ENCODE measurements at places on chromosomes 4 and X.

DNA sequence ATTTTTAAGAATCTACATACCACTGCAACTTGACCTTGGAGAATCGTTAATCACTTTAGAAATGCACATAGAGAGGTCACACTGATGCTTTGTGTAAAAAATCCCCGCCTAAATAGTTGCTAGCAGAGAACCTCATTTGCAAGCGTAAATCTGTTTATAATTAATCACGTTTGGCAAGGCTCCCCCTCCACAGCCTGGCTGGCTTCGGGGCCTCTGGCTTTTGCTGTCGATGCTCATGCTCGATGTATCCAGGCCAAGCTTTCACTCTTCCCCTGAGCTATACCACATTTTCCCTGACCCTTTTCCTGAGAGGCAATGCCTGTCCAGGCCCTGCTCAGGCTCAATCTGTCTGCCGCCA, 23.4 kb downstream of the CYTL1 start:
- no peak for DNase-seq

GRCh38 chr4:151744614-151745013, 16.2 kb downstream of the GATB start:
- no peak for DNase-seq

GRCh38 chr4:183905593-183906488, 734 bp downstream of the STOX2 start:
- no peak for DNase-seq

GRCh38 chrX:7059859-7060258, 87.7 kb upstream of the STS start:
- DNase-seq = no peak

DNA sequence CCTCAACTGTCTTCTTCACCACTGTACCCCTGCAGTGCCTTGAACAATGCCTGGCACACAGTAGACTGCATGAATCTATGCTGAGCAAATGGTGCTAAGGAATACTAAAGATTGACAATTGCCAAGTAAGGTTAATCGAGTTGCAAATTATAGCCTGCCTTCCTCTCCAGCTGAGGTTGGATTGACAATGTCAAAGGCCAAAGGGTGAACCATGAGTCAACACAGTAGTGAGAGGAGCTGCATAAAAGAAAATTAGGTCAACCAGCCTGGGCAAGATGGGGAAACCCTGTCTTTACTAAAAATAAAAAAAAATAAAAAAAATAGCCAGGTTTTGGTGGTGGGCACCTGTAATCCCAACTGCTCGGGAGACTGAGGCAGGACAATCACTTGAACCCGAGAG, 97.1 kb upstream of the BMPR1B start:
- DNase-seq = no peak

DNA sequence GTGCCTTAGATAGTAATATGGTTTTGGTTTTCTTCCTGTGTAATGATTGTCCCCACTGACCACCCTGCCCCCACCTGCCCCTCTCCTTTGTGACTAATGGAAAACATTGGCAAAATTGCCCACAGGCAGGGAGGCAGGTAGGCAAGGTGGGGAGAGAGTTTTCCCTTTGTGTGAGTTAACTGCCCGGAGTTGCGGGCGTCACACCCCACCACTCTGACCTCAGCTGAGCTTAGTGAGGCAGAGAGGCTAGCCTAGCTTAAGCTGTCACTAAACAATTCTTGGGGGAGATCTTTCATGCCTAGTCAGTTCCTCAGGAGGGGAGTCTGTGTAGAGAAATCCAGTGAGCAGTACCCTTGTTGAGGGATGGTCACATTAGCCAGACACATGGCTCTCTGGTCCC, 245.3 kb downstream of the BCOR start:
- no peak for DNase-seq

DNA sequence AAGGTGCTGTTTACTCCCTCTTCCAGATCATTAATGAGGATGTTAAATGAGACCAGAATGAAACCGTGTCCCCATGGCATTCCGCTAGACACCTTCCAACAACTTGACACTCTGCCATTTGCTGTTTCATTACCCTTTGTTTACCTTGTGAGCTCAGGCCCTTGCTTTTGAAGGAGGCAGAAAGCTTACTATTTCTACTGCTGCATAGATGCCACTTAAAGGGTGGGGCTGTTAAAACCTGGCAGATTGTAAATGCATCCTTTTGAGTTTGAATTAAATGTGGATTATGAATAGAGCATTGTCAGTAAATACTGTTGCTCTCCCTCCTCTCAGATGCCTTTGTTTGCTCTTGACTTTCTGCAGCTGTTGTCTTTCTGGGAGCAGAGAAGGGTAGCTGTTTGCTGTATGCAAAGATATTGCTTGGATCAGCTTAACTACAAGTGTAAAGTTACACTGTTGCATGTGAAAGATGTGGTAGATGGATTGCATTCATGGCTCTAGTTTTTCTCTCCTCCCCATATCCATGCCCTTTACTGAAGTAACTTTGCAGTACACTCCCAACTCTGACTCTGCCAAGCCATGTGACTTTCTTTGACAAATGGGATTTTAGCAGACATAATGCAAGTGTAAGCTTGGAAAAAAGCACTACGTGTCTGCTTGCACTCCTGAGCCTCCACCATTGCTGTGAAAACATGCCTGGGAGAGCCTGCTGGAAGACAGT, 75.0 kb upstream of the DHX15 start:
- DNase-seq = no peak

GRCh38 chr4:91099666-91100065, 972.5 kb downstream of the CCSER1 start:
- DNase-seq = no peak

DNA sequence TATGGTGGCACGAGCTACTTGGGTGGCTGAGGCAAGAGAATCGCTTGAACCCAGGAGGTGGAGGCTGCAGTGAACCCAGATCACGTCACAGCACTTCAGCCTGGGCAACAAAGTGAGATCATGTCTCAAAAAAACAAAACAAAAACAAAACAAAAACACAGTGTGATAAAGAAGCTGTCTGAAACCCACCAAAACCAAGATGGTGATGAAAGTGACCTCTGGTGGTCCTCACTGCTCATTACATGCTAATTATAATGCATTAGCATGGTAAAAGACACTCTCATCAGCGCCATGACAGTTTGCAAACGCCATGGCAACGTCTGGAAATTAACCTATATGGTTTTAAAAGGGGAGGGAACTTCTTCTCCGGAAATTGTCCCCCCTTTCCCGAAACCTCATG, 29.4 kb upstream of the OPHN1 start:
- DNase-seq = peak; percentile 17

- no peak for DNase-seq
Measured at GRCh38 chr4:38109896-38110295, 149.7 kb downstream of the PTTG2 start.

GRCh38 chr4:89358935-89359638, 51.5 kb upstream of the GPRIN3 start:
- DNase-seq = no peak

DNA sequence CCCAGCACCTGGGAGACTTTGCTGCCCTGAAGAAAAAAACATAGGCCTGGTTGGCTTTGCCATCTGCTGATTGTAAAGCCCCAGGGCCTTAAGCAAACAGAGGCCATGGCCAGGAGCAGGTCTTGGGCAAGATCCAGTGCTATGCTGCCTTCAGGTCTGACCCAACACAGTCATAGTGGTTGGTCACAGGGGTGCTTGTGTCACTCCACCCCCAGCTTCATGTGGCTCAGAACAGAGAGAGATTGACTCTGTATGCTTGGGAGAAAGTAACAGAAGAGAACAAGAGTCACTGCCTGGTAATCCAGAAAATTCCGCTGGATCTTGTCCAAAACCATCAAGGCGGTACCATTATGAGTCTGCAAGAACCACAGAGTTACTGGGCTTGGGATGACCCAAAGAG, 24.4 kb upstream of the SMARCA5 start:
- no peak for DNase-seq

GRCh38 chr4:153081693-153082092, 122.5 kb upstream of the TRIM2 start:
- no peak for DNase-seq

DNA sequence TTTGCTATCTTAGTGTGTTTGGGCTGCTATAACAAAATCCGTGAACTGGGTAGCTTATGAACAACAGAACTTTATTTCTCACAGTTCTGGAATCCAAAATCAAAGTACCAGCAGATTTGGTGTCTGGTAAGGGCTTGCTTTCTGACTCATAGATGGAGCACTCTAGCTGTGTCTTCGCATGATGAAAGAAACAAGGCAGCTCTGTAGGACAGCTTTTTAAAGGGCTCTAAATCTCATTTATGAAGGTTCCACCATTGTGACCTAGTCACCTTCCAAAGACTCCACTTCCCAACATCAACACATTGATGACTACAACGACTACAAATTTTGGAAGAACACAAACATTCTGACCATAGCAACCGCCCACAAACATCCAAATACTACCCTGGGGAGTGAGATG, 158.6 kb upstream of the LCORL start:
- no peak for DNase-seq

DNA sequence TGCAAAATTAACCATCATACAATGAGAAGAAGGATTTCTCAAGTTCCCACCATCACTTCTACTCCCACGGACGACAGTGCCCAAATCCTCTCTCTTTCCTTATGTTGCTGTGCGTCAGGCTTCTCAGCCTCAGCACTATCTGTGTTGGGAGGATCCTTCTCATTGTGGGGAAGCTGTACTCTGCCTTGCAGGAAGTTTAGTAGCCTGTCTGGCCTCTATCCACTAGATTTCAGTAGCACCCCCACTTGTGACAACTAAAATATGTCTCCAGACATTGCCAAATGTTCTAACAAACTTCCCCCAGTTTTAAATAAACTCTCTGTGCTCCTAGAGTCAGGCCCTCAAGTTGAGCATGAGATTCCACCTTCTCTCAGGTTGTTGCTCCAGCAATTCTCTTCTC, 545.9 kb upstream of the ZFP42 start:
- no peak for DNase-seq

DNA sequence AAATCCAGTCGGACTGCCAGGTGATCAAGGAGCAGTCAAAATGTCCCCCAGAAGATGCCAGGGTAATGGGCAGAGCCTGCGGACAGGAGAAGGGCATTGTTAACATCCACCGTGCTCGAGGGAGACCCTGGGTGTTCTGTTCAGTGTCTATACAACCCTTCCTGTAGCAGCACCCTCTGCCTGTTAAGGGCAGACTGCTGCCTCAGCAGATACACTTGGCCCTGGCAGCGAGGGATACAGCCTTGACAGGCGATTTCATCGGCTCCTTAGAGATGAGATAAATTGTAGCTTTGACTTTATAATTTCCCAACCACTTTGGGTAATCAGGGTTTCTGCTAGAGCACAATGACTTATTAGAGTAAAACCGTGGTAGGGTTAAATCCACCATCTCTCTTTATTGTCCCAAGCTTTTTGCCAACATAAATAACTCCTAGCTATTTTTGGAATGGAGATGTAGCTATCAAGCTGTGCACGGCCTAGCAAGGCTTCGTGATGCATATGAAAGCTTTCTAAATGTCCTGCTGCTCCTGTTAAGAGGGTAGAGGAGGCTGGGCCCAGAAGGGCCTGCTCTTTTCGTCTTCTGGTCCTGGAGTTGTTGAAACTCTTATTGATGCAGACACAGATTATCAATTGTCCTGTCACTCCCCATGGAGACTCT, 195.9 kb downstream of the CPEB2 start:
- no peak for DNase-seq

DNA sequence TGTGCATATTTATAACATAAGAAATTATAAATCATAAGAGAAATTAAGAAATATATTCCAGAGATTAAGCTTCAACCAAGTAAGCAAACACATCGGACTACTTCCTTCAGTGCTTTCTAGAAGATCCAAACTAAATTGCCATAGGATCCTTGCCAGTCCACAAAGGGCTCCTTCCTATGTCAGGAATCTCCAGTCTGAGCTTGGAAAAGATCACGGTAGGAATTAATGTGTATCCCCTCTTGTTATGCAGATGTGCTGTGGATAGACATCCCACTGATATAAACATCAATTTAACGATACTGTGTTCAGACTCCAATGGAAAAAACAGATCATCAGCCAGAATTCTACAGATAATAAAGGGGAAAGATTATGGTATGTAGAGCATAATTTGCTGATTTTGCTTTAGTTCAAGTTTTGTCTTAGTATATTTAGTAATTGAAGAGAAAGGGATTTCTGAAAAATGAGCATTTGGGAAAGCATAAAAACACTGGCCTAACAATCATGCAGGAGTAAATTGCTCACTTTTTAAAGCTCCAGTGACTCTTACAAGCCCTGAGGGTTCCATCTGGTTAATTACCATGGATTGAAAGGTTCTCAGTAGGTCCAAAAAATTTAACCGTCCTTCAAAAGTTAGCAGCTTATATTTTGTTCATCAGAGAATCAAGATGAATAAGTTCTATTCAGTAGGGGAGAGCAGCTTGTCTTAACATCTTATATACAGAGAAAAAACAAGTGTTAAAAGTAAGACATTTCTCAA, 65.9 kb downstream of the HHIP start:
- no peak for DNase-seq

GRCh38 chr4:8830056-8830455, 41.6 kb downstream of the HMX1 start:
- DNase-seq = no peak

GRCh38 chr4:47661741-47662140, 176.1 kb downstream of the CORIN start:
- DNase-seq = no peak
